GM03348 (cell line): ENCODE measurements at places on chromosomes 1 and 21.

DNA sequence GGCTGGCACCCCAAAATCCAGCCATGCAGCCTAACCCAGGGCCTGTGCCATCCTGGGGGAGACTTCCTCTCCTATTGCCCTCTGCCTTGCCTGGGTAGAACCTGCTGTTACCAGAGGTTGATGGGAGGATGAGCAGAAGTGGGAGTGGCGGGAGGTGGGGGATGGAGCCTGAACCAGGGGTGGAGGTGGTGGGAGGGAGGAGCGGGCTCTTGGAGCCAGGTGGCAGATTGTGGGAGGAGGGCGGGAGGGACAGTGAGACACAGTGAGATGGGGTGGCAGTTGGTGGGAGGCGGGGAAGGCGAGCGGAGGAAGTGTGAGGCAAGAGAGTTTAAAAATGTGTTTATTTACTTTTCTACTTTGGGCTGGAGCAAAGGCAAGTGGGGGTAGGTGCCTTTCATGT, 87.3 kb downstream of the KCNJ6 start:
- no peak for DNase-seq

GRCh38 chr1:116125758-116126157, 14.6 kb downstream of the MAB21L3 start:
- no peak for DNase-seq

- DNase-seq, result no peak
These were observed 109.6 kb downstream of the CRYAA start for GRCh38 chr21:43278359-43278758.

DNA sequence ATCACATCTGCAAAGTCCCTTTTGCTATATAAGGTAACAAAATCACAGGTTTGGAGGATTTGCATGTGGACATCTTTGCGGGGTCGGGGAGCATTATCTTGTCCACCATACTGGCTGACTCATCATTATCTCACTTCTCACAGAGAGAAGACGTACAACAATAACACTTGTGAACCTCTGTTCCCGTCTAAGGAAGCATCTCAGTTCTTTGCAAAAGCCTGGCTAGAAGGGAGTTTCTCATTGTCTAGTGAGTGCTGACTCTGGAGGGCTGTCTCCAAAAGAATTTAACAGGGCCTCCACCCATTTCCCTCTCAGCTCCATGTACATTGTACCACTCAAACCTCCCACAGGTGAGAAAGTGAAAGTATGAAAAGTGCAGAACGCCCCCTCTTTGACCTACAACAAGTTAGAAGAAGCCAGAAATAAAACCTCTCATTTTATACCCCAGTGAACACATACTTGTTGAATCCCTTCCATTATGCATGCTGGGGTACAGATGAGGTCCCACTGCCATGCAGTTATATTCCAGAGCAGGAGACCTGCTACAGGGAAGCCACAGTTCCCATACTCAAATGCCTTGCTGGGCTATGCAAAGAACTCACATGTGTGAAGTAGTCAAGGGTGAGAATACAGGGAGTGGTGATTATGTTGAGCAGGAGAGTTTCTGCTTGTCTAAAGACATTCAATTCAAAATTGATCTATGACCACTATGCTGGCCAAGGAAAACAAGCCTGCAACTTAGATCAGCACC, 121.7 kb upstream of the PRDX6 start:
- no peak for DNase-seq

- DNase-seq, result peak; percentile 85
These were observed 38.2 kb downstream of the SLC2A7 start for GRCh38 chr1:8987881-8988617.

- no peak for DNase-seq
These were observed 126.8 kb upstream of the EDN2 start for GRCh38 chr1:41611068-41611931.

DNA sequence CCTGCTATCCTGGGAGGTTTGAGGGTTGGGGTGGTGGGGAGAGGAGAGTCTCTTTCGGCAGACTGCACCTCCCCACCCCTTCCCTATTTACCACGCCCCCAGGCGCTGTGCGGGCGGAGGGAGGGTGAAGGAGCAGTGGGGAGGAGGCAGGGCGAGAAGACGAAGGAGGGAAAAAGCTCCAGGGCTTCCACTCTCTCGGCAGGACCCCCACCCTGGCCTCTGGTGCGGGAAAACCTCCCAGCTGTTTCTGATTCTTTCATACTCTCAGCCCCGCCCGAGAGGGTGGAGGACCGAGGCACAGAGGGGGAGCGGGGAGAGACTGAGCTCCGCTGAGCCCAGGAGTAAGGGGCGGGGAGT, 866 bp upstream of the WNT2B start:
- DNase-seq, result peak; percentile 60

GRCh38 chr1:205353191-205353590, 3.5 kb downstream of the KLHDC8A start:
- no peak for DNase-seq

GRCh38 chr1:83112248-83112885, 886.6 kb downstream of the TTLL7 start:
- no peak for DNase-seq

DNA sequence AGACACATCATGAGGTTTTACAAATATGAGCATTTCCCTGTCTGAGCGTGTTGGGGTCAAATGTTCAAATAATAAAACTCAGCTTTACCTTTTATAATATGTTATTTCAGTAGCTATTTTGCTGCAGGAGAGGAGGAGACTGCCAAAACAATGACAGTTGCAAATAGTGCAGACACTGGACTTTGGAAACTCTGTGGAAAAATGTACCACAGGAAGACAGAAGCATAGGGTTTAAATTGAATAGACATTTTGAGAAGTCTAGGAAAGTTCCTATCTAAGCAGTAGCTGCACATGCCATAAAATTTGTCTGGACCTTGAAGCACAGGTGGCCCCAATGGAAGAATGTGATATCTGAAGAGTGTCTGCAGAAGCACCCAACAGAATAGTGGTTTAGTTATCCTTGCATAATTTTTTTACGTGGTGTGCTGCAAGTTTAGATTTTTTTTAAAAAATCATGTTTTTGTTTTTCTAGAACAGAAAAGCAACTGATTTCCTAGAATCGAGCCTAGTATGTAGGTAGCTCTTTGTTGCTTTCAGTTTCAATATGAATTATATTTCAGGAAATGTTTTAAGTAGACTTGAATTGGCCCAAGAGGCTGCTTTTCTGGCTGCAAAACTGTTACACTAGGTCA, 14.0 kb upstream of the GBP5 start:
- DNase-seq, result no peak

DNA sequence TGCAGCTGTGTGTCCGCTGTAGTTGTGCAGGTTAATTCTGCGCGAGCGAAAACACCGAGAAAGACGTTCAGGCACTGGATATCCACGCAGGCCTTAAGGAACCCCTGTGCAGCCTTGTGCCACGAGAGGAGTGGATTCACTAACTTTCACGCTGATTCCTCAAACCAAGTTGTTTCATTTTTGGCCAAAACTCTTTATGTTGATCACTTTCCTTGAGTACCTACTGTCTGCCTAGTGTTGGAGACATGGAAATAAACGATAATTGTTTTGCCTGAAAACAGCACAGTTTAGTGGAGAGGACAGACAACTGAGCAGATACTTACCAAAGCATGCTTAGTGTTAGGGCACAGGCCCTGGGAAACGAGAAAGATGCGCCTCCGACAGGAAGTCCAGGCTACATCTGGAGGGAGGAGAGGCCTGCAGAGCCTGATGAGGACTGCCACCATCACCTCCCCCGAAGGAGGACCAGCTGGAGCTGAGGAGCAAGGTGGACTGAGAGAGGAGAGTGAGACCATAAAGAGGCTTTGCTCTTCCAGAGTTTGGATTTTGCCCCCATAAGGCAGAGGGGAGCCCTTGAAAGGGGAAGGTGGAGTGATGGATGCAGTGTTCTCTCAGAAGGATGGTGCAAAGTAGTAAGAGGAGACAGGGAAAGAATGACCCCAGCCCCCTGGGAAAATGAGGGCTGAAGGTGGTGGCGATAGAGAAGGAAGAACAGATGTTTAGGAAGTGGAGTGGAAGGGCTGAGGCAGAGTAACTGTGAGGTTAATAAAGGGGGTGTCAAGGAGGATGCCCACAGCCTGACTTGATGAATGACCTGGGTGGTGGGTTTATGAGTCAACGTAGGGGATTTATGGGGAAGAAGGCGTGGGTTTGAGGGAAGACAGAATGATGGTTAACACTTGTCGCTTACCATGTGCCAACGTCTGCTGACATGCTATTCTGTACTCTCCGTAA, 956 bp upstream of the SCAF4 start:
- DNase-seq, result no peak

DNA sequence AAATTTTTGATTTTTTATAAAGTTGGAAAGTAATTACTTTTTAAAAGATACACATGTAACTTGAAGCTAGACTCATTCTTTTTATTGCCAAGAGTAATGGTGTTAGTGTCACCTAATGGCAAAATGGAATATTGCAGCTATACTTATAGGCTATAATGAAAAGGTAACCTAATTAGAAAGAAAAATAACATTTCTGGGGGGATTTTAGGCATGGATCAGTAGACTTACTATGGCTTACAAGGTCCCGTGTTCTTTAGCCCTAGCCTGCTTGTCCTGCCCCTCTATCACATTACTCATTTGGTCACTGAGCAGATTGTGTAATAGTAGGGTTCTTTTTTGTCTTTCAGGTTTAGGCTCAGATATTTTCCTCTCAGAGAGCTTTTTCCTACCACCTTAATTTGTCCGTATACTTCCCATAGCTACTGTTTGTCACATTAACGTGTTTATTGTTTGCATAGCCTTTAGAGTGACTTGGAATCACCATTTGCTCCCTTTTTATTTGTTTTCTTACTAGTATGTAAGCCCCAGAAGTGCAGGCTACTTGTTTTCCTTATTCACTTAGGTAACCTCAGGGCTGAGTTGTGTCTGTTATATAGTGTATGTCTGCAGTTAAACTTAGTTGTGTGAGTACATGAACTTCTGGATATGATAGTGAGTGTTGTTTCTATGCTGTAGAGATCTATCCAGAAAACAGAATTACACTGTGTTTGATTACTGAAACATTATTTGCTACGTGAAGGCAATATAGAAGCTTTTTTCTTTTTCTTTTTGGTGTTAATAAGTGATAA, 58.7 kb downstream of the RABGAP1L start:
- peak; percentile 36 for DNase-seq

DNA sequence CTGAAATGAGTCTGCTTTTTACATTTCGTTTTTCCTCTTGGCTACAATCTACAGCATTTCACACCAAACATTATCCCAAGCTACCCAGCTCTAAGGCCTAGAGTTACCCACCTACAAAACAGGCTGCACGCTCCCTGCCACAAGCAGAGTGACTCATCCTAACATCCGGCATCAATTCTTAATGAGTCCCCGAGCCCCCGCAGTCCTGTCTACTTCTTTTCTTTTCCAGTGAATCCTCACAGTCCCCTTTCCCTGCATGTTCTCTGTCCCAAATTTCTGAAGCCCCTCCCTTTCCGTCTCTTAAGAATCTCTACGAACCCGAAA, 650 bp downstream of the PCNX2 start:
- DNase-seq, result peak; percentile 63

DNA sequence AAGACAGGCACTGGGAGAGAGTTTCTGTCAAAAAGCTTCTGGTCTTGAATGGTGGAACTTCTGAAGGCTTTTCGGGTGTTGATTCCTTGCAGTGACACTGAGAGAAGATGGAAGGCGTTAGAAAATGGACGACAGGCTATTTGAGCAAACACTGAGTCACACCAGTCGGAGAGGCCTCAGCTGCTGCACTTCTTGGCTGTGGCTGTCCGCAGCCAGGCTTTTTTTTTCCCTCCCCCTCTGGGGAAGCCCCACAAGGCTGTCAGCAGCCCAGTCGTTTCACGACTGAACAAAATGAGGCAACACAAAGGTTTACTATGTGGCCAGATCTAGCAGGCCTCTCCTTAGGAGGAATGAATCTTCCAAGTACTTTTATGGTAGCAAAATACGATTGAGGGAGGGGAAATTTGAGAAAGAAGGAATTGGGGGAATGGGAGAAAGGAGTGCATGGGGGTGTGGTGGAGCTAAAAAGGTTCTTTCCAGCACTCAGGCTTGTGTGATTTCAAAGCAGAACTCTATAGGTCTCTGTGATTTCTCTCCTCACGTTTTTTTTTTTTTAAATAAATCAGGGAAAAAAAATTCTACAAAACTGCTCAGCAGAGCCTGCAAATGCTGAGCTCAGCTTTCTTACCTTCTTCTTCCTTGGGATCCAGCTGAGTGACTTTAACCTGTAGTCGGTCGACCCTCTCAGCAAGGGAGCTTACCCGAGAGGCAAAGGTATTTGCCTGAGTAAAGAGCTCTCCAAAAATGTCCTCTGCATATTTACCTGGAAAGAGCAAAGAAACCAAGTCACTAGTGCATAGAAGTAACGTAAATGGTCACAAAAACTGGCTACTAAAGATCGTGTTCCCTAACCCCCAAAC, 26.1 kb downstream of the GPR3 start:
- DNase-seq, result peak; percentile 92

GRCh38 chr1:230313453-230314141, 112.5 kb downstream of the PGBD5 start:
- no peak for DNase-seq

- no peak for DNase-seq
These were observed 74.3 kb downstream of the SIPA1L2 start for GRCh38 chr1:232555494-232556210.

DNA sequence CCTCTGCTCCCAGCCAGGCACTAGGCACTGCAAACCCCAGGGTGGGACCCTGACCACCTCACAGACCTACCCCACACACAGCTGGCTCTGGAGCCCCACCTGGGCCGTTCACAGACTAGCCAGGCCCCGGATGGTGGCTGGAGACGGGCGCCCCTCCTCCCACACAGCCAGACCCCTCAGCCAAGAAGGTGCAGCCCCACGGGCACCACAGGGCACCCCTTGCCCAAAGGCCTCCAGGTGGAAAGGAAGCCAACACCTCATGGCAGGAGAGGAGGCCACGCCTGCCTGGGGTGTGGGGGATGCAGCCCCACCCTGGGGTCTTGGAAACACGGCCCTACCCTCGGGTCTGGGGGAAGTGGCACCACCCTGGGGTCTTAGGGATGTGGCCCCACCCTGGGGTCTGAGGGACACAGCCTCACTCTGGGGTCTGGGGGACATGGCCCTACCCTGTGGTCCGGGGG, 44.6 kb downstream of the WNT9A start:
- no peak for DNase-seq

DNA sequence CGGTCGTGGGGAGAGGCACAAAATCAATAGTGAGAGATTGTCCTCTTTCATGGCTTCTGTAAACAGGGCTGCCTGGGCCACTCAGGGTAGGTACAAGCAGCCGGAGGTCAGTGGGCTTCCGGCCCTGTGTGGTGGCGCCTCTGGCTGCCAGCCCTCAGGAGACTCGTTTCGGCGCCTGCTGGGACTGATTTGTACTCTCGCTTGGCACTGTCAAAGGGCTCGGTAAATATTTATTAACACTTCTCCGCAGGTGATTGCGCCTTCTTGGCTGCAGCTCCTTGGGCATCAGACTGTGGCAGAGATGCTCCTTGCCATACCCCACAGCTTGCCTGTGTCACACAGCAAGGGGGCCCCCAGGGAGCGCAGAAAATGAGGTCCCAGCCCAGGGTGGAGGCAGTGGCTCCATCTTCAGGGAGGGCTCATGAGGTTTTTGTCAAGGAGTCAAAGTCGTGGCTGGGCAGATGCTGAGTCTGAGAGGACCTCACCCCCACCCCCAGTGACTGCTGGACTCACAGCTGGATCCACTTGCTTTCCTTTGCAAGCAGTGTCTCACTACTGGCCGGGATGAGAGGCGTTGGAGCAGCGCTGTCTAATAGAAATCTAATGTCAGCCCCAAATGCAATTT, 262.5 kb downstream of the GRIK3 start:
- no peak for DNase-seq

GRCh38 chr1:29725262-29725661, 488.9 kb downstream of the PTPRU start:
- DNase-seq, result no peak

GRCh38 chr1:41418857-41419583, 57.8 kb downstream of the FOXO6 start:
- peak; percentile 96 for DNase-seq
